ENCODE measurements at places on chromosomes 3 and 15. TPM values are rescaled to one million over a fixed set of nuclear protein-coding genes. Genes with fewer than 3 reads are reported as not detected.

Gene LRTM1
- total RNA-seq, result not detected

Gene ASB14
- 2.8 TPM for total RNA-seq

Gene MCF2L2
- total RNA-seq, result 0.61 TPM

Gene AHSG
- not detected for total RNA-seq

Gene SI
- not detected for total RNA-seq

DNA sequence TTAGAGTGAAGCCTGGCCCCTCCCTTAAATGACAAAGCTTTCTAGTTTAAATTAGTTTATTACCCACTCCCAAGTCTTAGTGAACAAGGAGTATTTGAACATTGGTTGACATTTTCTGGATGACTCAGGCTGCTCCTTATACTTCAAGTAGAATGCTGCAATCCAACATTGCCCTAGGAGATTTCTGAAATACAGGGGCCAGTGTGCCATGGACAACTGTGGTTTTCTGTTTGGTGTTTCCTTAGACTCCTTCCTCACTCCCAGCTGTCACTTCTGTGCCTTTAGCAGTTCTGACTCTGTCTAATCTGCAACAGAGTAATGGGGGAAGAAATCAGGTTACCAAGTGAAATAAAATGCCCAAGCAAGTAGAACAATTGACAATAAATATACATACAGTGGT, 116.1 kb upstream of the P2RY1 start:
- no peaks in the 10 kb centered on the region for H3K36me3 ChIP-seq
- no peaks in the 10 kb centered on the region for H3K27me3 ChIP-seq
- no peak overlapping the region for H3K27ac ChIP-seq

DNA sequence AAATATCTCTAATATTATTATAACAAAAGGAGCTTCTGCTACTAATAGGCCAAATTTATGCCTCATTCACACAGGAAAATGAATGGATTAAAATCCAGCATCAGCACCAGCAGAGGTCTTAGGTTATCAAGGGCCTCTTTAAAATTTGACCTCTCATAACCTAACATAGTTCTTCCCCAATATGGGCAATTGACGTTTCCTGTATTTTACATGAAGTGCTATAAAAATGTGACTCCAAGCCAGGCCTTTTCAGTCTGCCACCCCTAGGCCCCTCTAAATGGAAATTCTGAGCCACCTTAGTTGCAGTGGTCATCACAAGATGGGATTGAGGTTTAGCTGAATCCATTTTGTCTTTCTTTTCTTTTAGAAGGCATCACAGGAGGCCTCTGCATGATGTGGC, 70.1 kb downstream of the CASR start:
- DNase-seq, result no peak
- H3K36me3 ChIP-seq, result no peaks in the 10 kb centered on the region
- no peak overlapping the region for H3K27ac ChIP-seq
- no peaks in the 10 kb centered on the region for H3K27me3 ChIP-seq
- peaks cover 5% of the 10 kb centered on the region for H3K4me1 ChIP-seq
- H3K4me3 ChIP-seq, result no peak overlapping the region

- no peaks in the 10 kb centered on the region for H3K36me3 ChIP-seq
- no peak for DNase-seq
- no peaks in the 10 kb centered on the region for H3K4me1 ChIP-seq
- H3K27me3 ChIP-seq, result no peaks in the 10 kb centered on the region
- no peak overlapping the region for H3K4me3 ChIP-seq
- H3K27ac ChIP-seq, result no peak overlapping the region
These were observed 14.2 kb upstream of the SPATA12 start for GRCh38 chr3:57046101-57046765.

DNA sequence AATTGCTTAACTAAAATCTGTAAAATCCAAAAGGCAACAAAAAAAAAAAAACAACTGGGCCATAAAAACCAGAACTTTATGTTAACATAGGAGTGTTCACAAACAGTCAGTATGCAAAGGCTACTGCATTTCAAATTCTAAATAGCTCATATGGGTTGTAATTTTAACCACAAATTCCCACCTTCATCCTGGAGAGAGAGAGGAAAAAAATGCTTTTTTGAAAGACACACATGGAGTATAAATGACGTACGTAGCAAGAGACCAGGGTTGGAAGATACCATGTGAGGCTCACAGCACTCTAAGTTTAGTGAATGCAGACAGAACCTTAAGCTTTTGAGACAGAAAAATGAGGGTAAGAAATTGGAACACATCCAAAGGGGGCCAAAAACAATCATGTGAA, 115.9 kb downstream of the FMN1 start:
- H3K27me3 ChIP-seq, result no peaks in the 10 kb centered on the region
- no peak for DNase-seq
- no peaks in the 10 kb centered on the region for H3K4me1 ChIP-seq
- no peaks in the 10 kb centered on the region for H3K36me3 ChIP-seq

GRCh38 chr15:74403588-74403919, 30.2 kb downstream of the SEMA7A start:
- H3K4me1 ChIP-seq, result no peaks in the 10 kb centered on the region
- no peak overlapping the region for H3K4me3 ChIP-seq
- no peak overlapping the region for H3K27ac ChIP-seq
- H3K27me3 ChIP-seq, result no peaks in the 10 kb centered on the region
- H3K36me3 ChIP-seq, result no peaks in the 10 kb centered on the region

DNA sequence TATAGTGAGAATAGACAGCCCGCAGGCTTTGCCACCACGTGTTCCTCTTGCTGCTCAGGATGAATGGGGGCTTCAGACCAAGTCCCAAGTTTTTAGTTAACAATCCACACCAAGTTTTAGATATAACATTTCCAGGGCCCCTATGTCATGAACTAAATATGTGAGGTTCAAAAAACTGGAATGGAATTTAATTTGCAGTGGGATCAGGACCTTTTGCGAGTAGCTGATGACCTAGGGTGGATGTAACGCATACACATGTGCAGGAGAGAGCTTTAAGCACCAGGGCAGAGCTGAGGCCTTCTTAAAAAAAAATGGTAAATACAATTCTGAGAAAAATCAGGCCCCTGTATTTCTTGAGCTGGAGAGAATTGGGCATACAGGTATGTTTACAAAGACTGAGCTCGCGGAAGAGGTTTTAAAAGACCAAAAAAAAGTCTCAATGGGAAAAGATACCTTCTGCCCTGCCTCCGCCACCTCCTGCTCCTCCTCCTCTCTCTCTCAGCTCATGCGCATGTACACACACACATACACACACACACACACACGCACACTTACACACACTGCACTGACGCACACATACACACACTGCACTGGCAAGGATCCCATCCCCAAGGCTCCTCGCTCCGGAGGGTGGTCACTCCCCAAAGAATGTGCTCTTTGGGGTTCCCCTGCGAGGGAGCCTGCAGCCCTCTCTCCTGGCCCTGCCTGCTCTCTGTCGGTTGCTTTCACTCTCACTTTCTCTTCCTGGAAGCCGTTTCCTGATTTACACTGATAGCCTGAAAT, 48.2 kb upstream of the IGF1R start:
- H3K4me1 ChIP-seq, result no peaks in the 10 kb centered on the region
- H3K27ac ChIP-seq, result no peak overlapping the region
- H3K4me3 ChIP-seq, result peak overlapping the region; percentile 27
- no peaks in the 10 kb centered on the region for H3K36me3 ChIP-seq
- no peak for DNase-seq

DNA sequence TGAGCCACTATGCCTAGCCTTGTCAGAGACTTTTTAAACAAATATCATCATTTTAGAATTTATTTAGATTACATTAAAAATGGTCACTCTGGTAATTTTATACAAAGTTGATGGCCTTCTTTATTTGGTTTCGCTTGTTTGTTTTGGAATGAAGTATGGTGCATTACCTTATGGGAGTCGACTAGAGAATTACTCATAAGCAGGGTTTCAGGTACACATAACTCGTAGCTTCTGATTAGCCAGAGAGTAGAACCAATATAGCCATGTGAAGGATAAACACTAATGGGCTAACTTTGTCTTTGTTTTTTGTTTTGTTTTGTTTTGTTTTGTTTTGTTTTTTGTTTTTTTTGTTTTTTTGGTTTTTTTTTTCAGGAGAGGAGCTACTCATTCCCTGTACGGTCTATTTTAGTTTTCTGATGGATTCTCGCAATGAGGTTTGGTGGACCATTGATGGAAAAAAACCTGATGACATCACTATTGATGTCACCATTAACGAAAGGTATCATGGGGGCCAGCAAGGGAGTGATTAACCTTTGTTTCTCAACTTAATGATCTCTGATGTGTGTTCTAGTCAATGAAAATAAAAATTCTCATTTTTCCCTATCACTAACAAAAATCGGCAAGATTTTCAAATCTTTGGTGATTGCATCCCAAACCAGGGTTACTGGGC, 113.2 kb downstream of the IL1RAP start:
- DNase-seq, result no peak
- H3K36me3 ChIP-seq, result no peaks in the 10 kb centered on the region
- no peaks in the 10 kb centered on the region for H3K4me1 ChIP-seq
- no peak overlapping the region for H3K27ac ChIP-seq
- H3K4me3 ChIP-seq, result no peak overlapping the region
- no peaks in the 10 kb centered on the region for H3K27me3 ChIP-seq

- no peaks in the 10 kb centered on the region for H3K4me1 ChIP-seq
- H3K27me3 ChIP-seq, result no peaks in the 10 kb centered on the region
- no peak overlapping the region for H3K4me3 ChIP-seq
- no peak overlapping the region for H3K27ac ChIP-seq
- no peaks in the 10 kb centered on the region for H3K36me3 ChIP-seq
These were observed 60.7 kb downstream of the AGTR1 start for GRCh38 chr3:148758303-148758884.

DNA sequence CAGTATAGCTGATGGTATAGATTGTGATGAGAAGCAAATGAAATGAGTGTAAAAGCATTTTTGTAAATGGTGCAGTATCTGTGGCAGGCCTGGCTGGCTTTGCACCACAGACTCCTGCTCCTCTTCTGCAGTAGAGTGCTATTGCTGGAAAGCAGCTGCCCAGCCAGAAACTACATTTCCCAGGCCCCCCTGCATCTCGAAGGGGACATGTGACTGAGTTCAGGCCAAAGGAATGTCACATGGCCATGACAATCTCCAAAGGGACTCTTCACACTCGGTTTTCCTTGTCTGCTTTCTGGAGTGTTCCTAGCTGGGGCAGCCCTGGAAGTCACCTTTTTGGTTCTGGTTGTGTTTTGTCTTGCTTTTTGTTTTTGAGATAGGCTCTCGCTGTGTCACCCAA, 277.1 kb downstream of the SUCLG2 start:
- no peak overlapping the region for H3K4me3 ChIP-seq
- H3K27me3 ChIP-seq, result no peaks in the 10 kb centered on the region
- no peak overlapping the region for H3K27ac ChIP-seq
- DNase-seq, result no peak
- H3K4me1 ChIP-seq, result no peaks in the 10 kb centered on the region
- H3K36me3 ChIP-seq, result no peaks in the 10 kb centered on the region

DNA sequence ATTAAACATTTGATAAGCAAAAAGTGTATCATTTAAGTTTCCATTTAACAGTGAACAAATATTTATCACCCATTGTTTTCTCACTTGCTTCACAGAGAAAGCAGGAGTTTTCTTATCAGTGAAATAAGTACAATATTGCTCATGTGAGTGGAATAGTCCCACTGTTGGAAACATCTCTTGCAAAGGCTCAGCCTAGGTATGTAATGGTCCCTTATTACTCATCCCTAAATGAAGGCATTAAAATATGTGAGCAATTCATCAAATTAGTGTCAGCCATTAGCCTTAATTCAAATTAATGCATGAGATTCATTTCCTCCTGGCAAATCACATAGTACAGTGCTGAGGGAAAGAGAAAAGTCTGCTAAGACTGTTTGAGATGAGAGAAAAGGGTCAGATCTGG, 9.6 kb upstream of the FMN1 start:
- no peak overlapping the region for H3K27ac ChIP-seq
- peaks cover 18% of the 10 kb centered on the region for H3K4me1 ChIP-seq
- no peak for DNase-seq
- no peaks in the 10 kb centered on the region for H3K27me3 ChIP-seq
- H3K36me3 ChIP-seq, result no peaks in the 10 kb centered on the region

GRCh38 chr3:138942861-138943623, 3.9 kb downstream of the FOXL2 start:
- H3K4me1 ChIP-seq, result peaks cover 20% of the 10 kb centered on the region
- H3K4me3 ChIP-seq, result no peak overlapping the region
- no peak overlapping the region for H3K27ac ChIP-seq
- DNase-seq, result no peak

DNA sequence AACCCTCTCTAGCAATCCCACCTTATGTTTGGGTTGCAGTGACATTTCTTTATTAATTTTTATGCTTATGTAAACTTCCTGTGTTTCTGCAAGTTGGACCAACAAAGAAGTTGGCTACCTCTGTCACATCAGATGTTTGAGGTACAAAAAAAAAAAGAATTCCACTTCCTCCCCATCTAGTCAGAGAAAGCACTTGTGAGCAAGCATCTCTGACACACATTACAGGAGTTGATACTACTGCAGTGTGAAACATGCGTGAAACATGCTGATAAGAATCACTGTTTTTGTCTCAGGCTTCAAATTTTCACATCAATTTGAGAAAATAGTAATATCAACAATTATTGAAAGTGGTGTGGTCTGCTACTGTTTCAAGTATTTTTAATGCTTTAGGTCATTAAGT, 1.3 kb downstream of the SCAANT1 start:
- H3K4me3 ChIP-seq, result peak overlapping the region; percentile 76
- H3K27ac ChIP-seq, result peak overlapping the region; percentile 82
- H3K36me3 ChIP-seq, result no peaks in the 10 kb centered on the region
- no peaks in the 10 kb centered on the region for H3K27me3 ChIP-seq
- DNase-seq, result no peak
- peaks cover 27% of the 10 kb centered on the region for H3K4me1 ChIP-seq

GRCh38 chr3:149723781-149724180, 28.5 kb downstream of the COMMD2 start:
- no peak overlapping the region for H3K4me3 ChIP-seq
- H3K4me1 ChIP-seq, result no peaks in the 10 kb centered on the region
- DNase-seq, result no peak
- H3K27ac ChIP-seq, result no peak overlapping the region
- no peaks in the 10 kb centered on the region for H3K36me3 ChIP-seq

DNA sequence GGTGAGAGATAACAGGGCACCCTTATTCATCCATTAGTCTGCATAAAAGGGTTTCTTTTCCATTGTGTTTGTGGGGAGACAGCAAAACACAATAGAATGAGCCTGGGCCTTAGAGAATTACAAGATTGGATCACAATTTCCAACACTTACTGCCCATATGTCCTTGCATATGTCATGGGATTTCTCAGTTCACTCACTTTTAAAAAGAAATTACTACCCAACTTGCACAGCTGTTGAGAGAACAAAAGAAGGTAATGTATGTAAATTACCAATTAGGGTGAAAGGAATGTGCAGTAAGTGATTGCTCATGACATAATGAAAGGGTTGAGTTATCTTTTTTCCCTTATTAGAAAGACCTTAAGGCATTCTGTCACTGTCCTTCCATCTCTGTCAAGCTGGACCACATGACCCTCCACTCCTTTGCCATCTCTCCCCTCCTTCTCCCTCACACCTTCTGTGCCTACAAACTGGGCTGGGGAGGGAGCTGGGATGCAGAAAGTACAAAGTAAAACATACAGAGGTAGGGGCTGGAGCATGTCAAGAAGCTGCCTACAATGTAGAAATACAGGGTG, 244.2 kb downstream of the ZMAT3 start:
- H3K4me1 ChIP-seq, result no peaks in the 10 kb centered on the region
- H3K27ac ChIP-seq, result no peak overlapping the region
- H3K36me3 ChIP-seq, result no peaks in the 10 kb centered on the region
- no peak for DNase-seq
- H3K27me3 ChIP-seq, result no peaks in the 10 kb centered on the region
- H3K4me3 ChIP-seq, result no peak overlapping the region

- no peak overlapping the region for H3K27ac ChIP-seq
- H3K4me1 ChIP-seq, result no peaks in the 10 kb centered on the region
- H3K27me3 ChIP-seq, result no peaks in the 10 kb centered on the region
- H3K36me3 ChIP-seq, result no peaks in the 10 kb centered on the region
- no peak for DNase-seq
These were observed 9.6 kb upstream of the RASA2 start for GRCh38 chr3:141477224-141477623.
